Stimulated activated CD4-positive, alpha-beta T cell treated with anti-CD3 and anti-CD28 coated beads, Interleukin-15, amount 100 ng/mL, for 1 hour (primary cell): ENCODE measurements at places on chromosomes 7 and 10.

DNA sequence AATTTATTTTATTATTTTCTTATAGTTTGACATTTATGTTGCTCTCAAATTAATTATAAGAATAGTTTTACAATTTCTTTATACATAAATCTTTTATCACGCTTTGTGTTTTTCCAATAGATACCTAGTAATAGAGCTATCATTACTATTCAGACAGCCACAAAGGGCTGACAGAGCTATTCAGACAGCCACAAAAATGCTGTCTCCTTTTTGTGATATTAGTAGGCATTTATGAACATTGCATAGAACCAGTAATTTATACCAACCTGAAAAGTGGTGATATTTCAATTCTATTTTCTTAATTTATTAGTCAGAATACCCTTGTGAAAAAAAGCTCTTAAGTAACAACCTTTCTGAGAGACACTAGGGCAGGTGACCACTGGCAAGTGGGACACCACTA is 34.2 kb upstream of the IGFBP3 start:
- DNase-seq: no peak

DNA sequence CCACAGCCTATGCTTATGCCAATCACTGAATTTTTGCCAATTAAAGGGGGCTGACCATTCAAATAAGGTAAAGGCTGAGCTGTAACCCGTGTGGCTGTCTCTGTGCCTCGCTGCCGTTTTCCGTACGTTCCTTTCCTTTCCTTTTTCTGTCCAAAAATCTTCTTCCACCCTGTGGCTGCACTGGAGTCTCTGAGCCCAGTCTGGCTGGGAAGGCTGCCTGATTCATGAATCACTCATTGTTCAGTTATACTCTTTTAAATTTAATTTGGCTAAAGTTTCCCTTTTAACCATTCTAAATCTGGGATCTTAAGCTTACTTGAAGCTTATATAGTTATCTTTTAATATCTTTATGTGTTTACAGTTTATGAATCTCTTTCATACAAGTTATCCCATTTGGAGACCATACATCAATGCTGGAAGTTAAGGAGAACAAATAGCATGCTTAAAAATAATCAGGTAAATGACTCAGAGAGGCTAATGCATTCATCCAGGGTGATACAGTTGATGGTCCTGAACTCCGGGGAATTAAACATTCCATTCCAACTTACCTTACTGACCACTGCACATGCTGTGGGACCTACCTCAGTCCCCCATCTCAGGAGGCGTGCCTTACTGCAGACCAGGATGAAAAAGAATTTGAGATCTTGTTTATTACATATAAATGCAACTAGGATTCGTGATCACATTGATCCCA is 385.3 kb upstream of the ADARB2 start:
- DNase-seq: no peak

- no peak for DNase-seq
Measured at GRCh38 chr10:70362328-70362727, 20.1 kb downstream of the LRRC20 start.

DNA sequence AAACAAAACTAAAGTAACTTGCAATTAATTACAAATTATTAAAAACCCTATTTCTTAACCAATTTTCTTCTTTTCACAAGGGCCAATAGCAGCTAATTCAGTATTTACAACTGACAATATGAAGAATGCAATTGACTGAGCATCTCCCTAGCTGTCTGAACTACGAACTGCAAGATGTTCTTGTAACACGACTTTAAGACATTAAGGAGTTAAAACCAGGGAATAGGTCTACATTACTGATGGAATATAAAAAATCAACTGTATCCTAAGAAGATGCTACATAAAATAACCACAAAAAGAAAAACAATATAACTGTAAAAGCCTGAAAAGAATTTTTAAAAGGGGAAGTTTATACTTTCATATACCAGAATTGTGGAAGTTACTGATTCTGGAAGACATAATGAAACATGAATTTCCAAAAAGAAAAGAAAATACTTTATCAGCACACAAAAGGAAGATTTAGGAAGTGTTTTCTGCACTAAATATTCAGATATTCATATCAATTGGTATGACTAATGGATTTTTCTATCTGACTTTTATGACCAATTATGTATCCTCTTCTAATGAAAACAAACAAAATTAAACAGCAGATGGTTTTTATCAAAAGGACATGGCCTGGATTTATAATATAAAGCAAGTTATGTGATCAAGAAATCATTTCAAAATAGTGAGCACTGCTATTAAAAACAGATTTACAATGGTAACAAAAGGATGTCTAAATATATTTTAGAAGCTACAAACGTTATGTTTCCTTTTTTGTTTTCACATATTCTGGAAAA is 1.6 kb downstream of the GPR22 start:
- no peak for DNase-seq

DNA sequence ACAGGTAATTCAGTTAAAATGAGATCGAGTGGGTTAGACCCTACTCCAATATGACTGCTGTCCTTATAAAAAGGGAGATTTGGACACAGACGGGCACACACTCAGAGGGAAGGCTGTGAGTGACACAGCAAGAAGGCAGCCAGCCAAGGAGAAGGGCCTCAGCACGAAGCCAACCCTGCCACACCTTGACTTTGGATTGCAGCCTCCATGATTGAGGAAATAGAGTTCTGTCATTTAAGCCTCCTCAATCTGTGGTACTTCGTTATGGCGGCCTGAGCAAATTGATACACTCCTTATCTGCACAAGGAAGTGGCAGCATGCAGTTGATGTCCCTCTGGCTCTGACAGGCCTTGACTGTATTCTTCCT is 43.8 kb downstream of the SH2D4B start:
- no peak for DNase-seq
